Cardiac fibroblast (primary cell): ENCODE measurements at places on chromosomes 13 and 19.

DNA sequence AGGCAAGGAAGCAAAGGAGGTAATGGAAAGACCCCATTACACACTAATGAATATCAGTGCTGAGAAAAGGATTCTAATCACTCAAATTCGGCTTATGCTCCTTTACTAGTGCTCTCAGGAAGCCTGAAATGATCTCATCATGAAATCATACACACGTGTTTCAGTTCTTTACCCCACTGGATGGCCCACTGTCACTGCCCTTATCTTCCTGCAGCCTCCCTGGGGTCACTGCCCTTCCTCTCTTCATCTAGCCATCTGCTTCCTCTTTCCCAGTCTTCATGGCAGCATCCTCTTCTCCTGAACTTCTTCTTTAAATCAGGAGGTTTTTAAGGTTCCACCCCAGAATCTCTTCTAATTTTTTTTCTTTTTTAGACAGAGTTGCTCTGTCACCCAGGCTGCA lies 27.9 kb upstream of the EEF1AKMT1 start:
- DNase-seq: no peak

DNA sequence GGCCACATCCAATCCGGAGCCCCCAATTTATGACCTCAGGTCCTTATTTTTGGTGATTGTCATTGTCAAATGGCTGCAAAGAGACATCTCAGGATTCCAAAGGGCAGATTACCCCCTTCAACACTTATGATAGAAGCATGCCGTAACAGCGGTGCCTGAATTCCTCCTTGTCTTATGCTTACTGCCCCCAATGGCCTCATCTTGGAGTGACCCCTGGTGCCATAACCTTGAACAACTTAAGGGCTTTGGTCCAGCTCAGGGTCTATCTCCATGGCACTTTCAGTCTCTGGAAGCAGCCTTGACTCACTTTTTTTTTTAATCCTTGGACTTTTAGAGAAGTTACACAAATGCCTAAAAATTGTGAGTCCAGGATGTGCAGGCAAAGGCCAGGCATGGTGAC lies 171.6 kb upstream of the ZNF507 start:
- no peak for DNase-seq

GRCh38 chr13:73991884-73992283 lies 142.3 kb downstream of the KLF12 start:
- no peak for DNase-seq

DNA sequence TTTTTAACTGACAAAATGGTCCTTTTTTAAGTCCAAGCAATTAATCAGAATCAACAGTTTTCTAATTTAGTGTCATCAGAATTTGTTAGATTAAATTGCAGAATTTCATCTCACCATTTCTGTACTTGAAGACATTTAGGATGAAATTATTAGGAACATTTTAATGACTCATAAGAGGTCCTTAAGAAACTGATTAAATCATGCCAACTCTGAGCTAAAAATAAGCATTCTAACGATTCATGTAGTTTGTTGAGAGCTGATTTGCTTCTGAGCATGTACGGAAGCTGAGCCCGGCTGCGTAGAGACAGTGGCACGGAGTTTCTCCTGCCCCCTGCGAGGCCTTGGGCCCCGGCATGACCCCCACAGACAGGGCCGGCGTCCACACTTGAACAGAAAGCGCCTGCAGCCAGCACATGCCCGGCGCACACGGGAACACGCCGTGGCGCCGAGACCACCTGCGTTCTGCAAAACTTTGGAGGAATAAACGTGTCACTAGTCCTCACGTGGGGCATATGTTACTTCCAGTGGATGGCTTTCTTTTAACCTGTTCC lies 89.7 kb upstream of the MCF2L start:
- DNase-seq: peak; percentile 9

GRCh38 chr13:42312817-42313431 lies 41.0 kb downstream of the AKAP11 start:
- no peak for DNase-seq

- no peak for DNase-seq
Observed at GRCh38 chr19:14916848-14917247, 24.4 kb upstream of the OR7C2 start.
